Right atrium auricular region (tissue), 2 donors: ENCODE measurements at places on chromosomes 1 and 21. TPM values are rescaled to one million over a fixed set of nuclear protein-coding genes. Genes with fewer than 3 reads are reported as not detected.

Gene FMO2
- 28.4 TPM for total RNA-seq

Gene CRYBG2
- total RNA-seq, result not detected

Gene ACOT11
- 27.0 TPM for total RNA-seq

Gene MYBPH
- total RNA-seq, result not detected

Gene FABP3
- 3,211 TPM for total RNA-seq
